Endodermal cell (in vitro differentiated cells): ENCODE measurements at places on chromosomes 4 and X. TPM values are rescaled to one million over a fixed set of nuclear protein-coding genes. Genes with fewer than 3 reads are reported as not detected.

STPG2 gene
- total RNA-seq = 0.13 to 0.19 TPM in 2 of 3 replicates, not detected in the other

XK gene
- 0.21 to 0.55 TPM (median 0.49 TPM) in 3 replicates for total RNA-seq

LPAR4 gene
- 2.6 and 2.9 TPM in 2 replicates for total RNA-seq

QRFPR gene
- 0.22 TPM in 1 of 3 replicates, not detected in the others for total RNA-seq
